ENCODE measurements at places on chromosomes 1 and 21. TPM values are rescaled to one million over a fixed set of nuclear protein-coding genes. Genes with fewer than 3 reads are reported as not detected.

GRCh38 chr1:177948336-177948972, 21.4 kb downstream of the SEC16B start:
- no peak for DNase-seq

Gene HAO2
- total RNA-seq: not detected

DNA sequence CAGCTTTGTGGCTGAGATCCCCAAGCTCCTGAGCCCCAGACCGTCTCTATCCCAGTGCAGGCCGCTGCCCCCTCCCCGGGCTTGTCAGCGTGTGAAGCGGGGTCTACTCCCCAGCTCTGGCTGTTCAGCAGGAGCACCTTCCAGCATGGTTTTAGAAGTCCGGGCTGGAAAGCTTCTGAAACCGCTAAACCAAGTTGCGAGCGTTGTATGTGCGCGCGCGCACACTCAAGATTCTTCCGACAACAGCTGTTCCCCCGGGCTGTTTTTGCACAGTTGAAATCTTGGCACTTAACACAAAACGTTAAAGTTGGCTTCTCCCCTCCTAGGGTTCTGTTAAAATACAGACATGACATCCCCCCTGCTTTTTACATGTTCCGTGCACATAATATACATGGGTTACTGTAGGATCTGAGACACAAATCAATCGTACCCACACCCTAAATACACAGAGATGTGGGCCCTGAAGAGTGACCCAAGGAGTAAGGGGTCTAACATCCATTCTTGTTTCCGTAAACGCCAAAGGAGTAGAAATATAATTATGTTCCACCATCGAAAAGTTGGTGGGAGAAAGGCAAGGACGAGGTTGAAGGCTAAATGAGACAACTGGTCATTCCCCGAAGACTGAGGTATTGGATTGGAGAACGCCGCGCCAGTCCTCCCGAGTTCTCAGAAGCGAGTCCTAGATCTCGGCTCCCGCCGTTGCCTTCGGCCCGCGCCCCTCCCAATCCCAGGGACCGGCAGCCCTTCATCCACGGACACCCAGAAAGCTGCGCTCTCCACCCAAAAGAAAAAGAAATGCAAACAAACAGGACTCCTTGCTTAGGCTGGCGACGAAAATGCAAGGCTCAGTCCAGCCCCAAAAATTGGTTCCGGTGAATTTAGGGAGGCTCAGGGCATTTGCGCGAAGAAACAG, 1.3 kb downstream of the TBX15 start:
- no peak for DNase-seq

Gene FCRL1
- not detected for total RNA-seq

GRCh38 chr1:59309795-59310548, 13.1 kb downstream of the FGGY start:
- no peak for DNase-seq

DNA sequence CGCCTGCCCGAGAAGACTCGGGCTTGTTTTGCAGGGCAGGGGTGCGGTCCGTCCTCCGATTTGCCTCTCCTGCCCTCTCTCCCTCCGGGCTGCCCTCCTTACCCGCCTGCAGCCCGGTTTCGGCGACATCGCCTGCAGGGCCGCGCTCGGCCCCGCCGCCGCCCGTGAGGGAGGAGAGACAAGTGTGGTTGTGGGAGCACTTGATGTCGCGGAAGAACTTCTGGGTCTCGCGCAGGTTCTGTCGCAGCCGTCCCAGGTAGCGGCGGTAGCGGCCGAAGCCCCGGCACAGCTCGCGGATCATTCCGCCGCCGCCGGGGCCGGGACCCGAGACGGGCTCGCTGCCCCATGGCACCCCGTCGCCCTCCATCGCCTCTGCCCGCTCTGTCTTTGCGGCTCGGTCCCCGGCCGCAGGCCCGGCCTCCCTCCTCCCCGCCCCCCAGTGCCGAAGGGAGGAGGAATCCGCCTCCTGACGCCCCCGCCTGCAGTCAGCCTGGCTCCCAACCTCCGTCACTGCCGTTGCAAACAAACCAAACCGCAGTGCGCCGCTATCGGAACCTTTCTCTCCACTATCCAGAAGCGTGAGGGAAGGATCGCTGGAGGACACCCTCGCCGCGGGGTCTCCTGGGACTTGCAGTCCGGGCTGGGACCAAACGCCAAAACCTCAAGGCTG, at the start of gene DSTYK:
Gene DSTYK (minus strand): TSS at position 534 of the 670 bp plus-strand sequence. CDS start 167 bp downstream, at position 367.
- peak; percentile 95 for DNase-seq

- no peak for DNase-seq
Measured at GRCh38 chr1:177287994-177288393, 117.2 kb downstream of the BRINP2 start.

Gene HES3
- total RNA-seq: not detected

Gene MSH4
- 0.35 TPM for total RNA-seq

GRCh38 chr1:226748306-226748705, 9.2 kb upstream of the ITPKB start:
- no peak for DNase-seq

Gene RSPO1
- not detected for total RNA-seq

DNA sequence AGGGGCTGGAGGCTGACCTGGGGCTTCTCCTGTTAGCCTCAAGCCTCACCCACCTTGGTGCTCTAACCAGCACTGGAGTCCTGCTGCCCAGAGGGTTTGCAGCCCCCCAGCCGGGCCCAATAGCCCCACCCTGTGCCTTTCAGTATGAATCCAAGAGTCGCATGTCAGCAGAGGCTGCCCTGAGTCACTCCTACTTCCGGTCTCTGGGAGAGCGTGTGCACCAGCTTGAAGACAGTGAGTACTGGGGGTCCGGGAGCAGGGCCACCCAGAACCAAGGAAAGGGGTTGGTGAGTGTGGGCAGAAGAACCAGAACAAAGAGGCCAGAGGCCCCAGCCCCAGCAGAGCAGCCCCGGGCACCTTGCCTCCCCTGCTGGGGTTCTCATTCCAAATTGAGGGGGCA, 25.6 kb downstream of the CDK18 start:
- peak; percentile 49 for DNase-seq

Gene EPS15
- 66.1 TPM for total RNA-seq

DNA sequence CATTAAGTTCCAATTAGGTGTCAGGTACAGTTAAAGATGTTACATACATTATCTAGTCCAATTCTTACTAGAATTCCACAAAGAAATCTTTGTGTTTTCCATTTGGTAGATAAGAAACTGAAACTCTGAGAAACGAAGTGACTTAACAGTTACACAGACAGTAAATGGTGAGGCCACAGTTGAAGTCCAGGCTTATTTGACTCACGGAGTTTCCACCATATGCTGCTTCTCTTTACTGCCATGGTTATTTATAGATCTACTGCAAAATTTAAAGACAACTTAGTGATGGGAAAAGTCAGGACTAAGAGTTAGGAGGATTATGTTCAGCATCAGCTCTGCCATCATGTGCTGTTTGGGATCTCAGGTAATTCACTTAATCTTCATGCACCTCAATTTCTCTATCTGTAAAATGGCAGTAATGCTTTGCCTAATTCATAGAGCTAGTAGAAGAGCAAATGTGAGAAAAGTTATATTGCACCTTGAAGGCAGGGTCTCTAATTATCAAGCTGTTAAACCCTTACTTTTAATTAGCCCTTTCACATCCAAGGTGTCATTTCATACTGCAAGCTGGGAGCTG, 26.2 kb upstream of the SAMSN1 start:
- DNase-seq: no peak

DNA sequence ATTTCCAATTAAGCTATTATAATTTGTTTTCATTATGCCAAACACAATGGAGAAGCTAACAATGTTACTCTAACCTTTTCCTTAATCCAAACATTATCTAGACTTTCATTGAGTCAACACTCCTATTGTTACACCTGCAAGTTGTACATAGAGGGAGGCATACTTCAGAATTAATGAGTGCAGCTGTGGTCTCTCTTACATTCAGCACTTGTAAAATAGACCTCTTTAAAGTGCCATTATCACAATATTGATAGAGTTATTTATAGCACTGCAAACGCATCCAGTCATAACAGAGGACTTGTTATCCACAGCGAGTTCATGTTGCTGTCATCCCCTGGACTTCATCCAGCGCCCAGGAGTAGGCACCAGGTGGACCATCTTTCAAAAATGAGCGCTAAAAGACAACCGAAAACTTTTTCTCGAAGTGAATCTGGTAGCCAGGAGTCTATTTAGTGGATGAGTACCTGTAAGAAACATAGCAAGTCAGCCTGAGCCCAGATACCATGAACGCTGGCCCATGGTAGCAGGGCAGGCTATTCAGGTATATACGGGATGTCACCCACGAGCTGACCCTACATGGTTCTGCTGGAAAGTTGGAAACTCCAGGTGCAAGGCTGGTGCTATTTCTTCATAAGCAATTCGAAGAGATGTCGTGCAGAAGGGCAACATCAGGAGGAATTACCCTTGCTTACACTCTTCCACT, 70.6 kb upstream of the NFIA start:
- no peak for DNase-seq

GRCh38 chr1:78665809-78666208, 16.2 kb downstream of the IFI44 start:
- DNase-seq: no peak

DNA sequence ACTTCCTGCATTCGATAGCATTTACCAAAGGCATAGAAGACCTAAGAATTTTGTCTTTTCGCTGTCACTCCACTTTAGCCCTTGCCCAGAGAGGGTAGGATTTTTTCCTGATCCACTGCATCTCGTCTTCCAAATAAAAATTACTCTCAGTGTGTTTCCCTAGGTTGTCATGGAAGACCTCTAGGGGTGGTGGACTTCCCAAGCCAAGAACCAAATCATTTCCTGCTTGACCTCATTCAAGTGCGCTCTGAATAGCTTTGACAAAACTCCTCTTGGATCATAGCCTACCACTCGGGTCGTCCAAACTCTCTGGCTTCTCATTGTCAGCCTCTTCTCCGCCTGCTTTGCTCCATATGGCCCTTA, 431 bp upstream of the C1orf52 start:
- no peak for DNase-seq

DNA sequence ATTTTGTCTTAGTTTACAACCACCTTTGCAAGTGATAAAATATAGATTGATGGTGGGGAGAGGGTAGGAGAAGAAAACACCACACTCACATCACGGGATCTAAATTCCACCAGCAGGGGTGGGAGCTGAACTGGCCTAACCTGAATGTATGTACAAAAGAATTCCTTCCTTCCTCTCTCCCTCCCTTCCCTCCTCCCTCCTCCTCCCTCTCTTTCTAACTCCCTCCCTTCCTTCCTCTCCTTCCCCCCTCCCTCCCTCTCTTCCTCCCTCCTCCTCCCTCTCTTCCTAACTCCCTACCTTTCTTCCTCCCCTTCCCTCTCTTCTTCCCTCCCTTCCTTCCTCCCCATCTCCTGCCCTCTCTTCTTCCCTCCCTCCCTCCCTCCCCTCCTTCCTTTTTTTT, 40.2 kb downstream of the HIVEP3 start:
- no peak for DNase-seq

GRCh38 chr1:97365026-97365425, 555.8 kb downstream of the DPYD start:
- no peak for DNase-seq

Gene LEPR
- total RNA-seq: 3.5 TPM

DNA sequence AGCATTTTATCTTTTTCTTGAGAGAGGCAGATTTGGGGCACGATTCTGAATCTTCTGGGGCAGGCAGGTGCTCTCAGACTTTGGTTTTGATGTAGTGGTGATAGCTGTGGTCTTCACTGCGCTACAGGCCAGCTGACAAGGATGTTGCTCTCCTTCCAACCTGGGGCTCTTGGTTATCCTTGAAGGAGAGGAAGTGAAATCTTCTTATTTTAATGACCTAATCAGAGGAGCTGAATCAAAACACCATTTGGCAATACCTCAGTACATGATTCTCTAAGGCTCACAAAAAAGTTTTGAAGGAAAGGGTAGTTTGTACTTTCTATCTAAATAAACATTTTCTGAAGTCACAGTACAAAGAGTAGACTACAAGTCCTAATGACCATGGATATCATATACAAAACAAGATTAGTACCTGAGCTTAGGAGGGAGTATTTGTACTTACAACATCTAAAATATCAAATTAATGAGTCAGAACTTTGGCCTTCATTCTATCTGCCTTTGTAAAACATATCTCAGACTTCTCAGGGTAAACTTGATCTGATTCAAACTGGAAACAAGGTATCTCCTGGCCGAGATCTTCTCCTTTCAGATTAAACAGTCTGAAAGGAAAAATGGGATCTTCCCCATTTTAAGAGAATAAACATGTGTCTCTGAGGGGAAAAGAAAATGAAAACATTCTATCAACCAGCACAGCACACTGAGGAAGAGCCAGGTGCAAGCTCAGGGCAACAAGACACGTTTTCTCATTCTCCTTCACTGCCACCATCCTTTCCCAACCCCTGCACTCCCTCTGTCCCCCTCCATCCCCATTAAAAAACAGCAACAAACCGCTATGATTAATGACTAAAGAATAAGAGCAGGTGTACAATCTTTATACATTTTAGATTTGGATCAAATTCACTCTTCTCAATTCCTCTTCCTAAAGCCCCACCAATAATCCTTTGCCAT, 69.2 kb downstream of the SH3GLB1 start:
- no peak for DNase-seq

DNA sequence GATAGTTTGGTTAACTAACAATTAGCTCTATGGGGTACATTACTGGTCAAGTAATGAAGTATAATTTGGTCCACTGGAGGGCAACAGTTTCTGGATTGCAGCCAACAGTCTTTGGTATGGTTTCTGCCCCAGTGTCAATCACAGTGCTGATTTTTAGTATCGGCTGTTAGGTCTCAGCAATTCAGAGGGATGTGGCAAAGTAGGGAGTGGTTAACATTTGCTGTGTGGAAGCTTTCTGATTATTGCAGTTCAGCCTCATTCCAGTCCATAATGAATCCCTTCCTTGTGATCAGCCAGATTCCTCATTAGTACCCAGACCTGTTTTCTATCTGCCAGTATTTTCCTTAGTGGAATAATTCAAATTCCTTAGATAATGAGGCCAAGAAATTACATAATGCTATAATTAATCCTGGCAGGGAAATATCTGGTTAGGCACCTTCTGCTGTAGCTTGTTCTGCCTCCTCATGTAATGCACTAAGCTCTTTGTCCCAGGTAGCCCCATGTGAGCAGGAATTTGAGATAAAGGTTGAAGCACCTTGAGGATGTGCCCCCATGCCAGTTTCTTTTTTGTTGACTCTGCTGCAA, 14.0 kb downstream of the F3 start:
- DNase-seq: no peak

Gene LCE1C
- not detected for total RNA-seq

Gene S100A7A
- not detected for total RNA-seq

Gene FALEC
- total RNA-seq: not detected

Gene PLEKHN1
- not detected for total RNA-seq

DNA sequence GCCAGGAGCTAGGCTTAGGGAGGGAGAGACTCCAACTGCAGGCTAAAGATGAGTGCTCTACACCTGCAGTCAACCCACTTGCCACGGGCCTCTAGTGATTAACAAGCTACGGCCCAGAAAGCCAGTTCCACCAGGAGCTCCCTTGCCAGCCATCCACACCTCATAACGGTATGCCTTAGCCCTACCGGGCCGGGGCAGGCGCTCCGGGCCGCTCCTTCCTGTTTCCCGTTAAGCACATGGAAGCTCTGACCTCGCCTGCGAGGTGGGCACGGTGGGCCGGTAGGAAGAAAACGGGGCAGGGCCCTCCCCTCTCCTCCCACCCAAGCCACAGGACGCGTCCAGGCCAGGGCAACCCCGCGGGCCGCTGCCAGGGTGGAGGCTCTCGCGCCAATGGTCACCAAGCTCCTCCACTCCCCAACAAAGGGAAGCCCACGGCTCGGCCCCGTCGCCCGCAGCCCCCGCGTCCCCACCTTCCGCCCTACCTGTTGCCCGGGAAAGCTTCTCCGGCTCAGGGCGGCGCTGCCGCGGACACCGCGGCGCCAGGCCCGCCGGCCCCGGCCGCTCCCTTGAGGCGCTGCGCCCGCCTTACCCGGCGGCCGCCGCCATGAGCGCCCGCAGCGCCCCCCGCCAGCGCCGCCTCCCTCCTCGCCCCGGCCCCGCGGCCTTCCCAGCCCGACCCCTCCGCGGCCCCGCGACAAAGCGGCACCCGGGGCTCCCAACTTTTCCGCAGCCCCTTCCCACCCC, 627 bp downstream of the CERS2 start:
- peak; percentile 77 for DNase-seq

Gene UBE2U
- 0.95 TPM for total RNA-seq

All from Right ventricle myocardium inferior (tissue), 1 donor.